ENCODE measurements at places on chromosomes 7 and 10. TPM values are rescaled to one million over a fixed set of nuclear protein-coding genes. Genes with fewer than 3 reads are reported as not detected.

The SH3PXD2A gene
- total RNA-seq, result 34.0 TPM

The SSBP1 gene
- 105 TPM for total RNA-seq

The ASB13 gene
- total RNA-seq, result 15.3 TPM

The TRIM4 gene
- total RNA-seq, result 13.9 TPM

The DNAH11 gene
- 1.1 TPM for total RNA-seq

The PROSER2 gene
- total RNA-seq, result 10.1 TPM

The MMP21 gene
- total RNA-seq, result 0.08 TPM

The AGAP3 gene
- total RNA-seq, result 76.1 TPM

The SEMA3C gene
- 9.5 TPM for total RNA-seq

The KCNH2 gene
- total RNA-seq, result 0.20 TPM

The MARVELD1 gene
- total RNA-seq, result 12.1 TPM

The NUTM2B gene
- total RNA-seq, result 0.24 TPM

The LGI1 gene
- not detected for total RNA-seq

The DKK1 gene
- 1.6 TPM for total RNA-seq

The GSDME gene
- 8.3 TPM for total RNA-seq

The CADPS2 gene
- total RNA-seq, result 2.4 TPM

The IGFBP3 gene
- 7.9 TPM for total RNA-seq

The FXYD4 gene
- not detected for total RNA-seq

The CACNA2D1 gene
- total RNA-seq, result 2.2 TPM
